ENCODE measurements at places on chromosomes 1 and 21.

GRCh38 chr1:155193275-155193990, 14.3 kb downstream of the THBS3 start:
- DNase-seq = peak; percentile 96

DNA sequence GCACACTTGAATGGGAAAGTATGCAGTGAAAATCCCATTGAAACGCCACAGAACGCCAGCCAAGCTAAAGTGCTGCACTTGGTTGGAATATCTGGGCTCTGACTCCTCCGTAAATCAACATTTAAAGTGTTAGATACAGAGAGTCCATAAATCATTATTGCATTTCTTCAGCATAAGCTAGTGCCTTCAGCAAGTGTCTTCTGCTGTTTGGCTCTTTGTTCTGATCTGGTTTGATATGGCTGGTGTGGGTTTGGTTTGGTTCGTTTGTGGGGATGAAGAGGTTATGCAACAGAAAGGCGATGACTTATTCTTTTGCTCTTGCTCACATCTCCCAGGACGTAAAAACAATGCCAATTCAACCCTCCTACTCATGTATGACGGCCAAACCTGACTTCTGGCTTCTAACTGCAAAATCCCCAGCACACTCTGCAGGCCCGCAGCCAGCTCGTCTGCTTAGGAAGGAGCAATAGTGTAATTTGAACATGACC, 121.8 kb upstream of the ERG start:
- DNase-seq = peak; percentile 58

GRCh38 chr1:162235241-162235800, 141.3 kb downstream of the SPATA46 start:
- DNase-seq = peak; percentile 9

GRCh38 chr1:200949626-200950025, 54.9 kb downstream of the INAVA start:
- DNase-seq = no peak

DNA sequence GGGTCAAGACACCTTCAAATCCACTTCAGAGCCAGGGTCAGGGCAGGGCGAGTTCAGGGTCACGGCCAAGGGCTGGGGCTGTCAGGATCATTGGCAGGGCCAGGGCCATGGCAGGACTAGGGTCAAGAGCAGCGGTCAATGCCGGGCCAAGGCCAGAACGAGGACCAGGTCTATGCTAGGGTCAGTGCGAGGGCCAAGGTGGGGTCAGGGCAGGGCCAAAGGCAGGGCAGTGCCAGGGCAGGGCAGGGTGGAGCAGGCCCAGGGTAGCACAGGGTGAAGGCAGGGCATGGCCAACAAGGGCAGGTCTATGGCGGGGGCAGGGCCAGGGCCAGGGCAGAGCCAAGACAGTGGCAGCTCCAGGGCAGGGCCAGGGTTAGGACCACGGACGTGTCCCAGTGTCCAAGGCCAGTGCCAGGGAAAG, 154.0 kb downstream of the LIPI start:
- DNase-seq = no peak

DNA sequence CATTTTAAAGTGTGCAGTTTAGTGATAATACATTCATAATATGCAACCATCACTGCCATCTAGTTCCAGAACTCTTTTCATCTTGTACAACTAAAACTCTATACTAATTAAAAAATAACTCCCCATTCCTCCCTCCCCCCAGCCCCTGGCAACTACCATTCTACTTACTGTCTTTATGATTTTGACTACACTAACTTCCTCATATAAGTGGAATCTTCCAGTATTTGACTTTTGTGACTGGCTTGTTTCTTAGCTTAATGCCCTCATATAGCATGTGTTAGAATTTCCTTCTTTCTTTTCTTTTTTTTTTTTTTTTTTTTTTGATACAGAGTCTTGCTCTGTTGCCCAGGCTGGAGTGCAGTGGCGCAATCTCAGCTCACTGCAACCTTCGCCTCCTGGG, 1.4 kb upstream of the NVL start:
- DNase-seq = peak; percentile 29

DNA sequence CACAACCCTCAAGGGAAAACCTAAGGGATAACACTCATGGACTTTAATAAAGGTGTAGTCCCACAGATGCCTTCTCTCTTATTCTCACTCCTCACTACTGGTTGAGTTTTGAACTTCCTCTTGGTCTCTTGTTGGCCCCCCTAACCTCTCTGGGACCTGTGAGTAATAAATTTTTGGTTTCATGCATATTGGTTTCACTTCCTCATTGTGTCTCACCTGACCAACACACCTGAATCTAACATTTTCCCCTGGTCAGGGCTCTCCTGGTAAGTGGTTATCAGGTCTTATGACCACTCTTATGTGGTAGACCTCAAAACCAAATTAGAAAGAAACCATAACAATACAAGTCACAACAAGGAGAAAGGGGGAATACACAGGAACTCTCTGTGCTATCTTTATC, 60.5 kb upstream of the PRMT6 start:
- no peak for DNase-seq

GRCh38 chr1:154745286-154745731, 124.8 kb downstream of the KCNN3 start:
- DNase-seq = peak; percentile 54

DNA sequence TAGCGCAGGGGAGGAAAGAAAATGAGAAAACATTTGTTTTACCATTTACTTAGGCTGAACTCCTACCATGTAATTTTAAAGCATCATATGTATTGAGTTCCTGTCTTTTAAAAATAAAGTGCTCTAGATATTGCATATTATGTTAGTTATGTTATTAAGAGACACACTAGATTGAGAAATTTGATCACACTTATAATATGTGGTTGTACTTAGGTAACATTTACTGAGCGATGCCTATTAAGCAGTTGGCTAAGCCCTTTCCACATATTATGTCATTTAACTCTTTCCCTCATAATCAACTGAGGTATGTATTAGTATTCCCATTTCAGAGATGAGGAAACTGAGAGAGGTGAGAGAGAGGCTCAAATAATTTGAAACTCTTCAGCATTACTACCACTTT, 4.5 kb upstream of the LRRC8D start:
- no peak for DNase-seq

DNA sequence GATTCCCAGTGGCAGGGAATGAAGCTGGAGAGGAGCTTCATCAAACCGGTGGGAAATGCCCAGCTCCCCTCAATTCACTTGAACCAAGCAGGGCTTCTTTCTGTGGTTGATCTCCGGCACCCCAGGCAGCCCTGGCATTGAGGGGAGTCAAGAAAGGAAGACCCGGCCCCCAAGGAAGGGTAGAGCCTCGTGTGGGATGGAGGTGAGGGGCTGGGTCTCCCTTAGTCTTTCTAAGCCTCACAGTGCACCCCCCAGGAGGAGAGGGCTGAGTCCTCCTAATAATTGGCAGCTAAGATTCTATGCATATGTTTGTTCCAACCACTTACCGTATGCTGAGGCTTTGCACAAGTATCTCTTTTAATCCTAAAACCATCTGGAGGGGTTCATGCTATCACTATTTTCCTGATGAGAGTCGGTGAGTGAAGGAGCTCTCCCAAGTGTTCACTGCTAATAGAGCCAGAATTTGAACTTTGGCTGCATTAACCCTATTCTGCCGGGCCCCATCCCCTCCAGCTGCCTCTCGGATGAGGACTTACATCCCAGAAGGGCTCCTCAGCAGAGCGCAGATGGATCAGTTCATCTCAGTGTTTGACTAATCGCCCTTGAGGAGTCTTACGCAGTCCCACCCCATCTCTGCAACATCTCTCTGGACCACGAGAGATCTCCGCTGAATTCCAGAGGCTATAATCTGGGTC, 33.1 kb upstream of the TMEM51 start:
- no peak for DNase-seq

- DNase-seq = peak; percentile 10
Measured at GRCh38 chr1:215793180-215793579, 226.1 kb downstream of the KCTD3 start.

GRCh38 chr1:38185913-38186312, 139.3 kb upstream of the POU3F1 start:
- no peak for DNase-seq

DNA sequence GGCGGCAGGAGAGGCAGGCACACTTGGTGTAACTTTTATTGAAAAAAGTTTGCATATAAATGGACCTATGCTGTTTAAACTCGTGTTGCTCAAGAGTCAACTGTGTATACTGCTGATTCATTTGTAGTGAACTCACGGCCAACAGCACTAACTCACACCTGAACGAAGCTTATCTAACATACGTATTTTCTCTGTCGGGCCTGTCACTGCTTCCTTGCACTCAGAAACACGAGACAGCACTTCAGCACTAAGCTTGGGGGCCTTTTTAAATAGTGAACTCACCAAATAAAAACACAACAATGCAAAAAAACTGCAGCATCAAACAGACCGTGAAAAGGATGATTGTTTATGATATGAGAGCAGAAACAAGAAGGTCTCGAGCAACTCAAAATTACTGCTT, 58.9 kb upstream of the NEK2 start:
- DNase-seq = no peak

GRCh38 chr1:15180945-15181523, 27.5 kb downstream of the TMEM51 start:
- DNase-seq = no peak

DNA sequence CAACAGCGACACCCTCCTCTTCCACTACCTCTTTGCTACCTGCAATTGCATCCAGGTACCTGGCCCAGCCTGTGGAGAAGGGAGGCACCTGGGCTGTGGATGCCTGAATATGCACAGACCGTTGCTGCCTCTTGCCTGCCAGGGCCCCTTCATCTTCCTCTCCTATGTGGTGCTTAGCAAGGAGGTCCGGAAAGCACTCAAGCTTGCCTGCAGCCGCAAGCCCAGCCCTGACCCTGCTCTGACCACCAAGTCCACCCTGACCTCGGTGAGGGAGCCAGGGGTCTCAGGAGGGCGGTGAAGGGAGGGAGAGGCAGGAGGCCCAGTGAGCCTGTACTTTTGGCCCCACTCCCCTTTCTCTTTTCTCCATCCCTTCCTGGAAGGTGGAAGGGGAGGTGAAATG, 11.5 kb downstream of the PSRC1 start:
- DNase-seq = no peak

DNA sequence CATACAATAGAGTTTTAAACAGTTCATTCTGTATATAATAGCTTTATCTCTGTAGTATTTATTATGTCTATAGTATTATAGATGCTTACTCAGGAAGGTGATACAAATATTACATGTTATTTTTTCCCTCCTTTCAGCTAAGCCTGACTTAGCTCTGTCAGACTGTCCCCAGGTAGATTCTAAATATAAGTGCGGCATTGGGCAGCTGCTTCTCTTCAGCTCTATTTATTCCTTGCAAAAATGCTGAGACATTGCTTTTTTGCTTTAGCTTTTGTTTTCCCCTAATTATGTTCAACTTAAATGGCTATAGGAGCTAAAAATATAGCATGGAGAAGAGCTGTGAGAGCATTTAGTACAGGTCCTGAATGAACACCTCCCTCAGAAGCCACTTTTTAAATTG, 203.2 kb upstream of the BEND5 start:
- no peak for DNase-seq

- DNase-seq = no peak
Measured at GRCh38 chr21:34078915-34079314, 5.5 kb downstream of the MRPS6 start.

GRCh38 chr1:157286646-157287420, 148.6 kb upstream of the ETV3 start:
- no peak for DNase-seq

GRCh38 chr1:51000160-51000559, 30.1 kb downstream of the CDKN2C start:
- DNase-seq = no peak

- DNase-seq = peak; percentile 83
Measured at GRCh38 chr21:14675774-14676530, 129.8 kb upstream of the SAMSN1 start.

DNA sequence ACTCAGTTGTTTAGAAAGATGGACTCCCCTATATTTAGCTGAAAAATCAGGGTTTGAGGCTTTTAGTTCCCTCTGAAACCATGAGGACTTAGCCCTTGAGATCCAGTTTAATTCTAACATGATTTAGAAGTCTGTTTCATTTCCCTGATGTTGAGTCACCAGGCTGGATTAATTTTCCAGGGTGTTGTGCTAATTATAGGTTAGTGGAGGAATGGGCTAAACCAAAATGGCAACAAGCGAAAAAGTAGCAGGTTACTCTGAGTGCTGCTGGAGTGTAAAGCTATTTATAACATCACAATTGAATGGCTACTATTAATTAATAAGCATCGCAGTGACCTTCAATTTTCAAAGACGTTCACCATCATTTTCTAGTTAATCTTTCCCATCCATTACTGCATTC, 15.5 kb upstream of the USP24 start:
- DNase-seq = no peak

- DNase-seq = no peak
Measured at GRCh38 chr1:245860657-245861544, 646.2 kb downstream of the SMYD3 start.

DNA sequence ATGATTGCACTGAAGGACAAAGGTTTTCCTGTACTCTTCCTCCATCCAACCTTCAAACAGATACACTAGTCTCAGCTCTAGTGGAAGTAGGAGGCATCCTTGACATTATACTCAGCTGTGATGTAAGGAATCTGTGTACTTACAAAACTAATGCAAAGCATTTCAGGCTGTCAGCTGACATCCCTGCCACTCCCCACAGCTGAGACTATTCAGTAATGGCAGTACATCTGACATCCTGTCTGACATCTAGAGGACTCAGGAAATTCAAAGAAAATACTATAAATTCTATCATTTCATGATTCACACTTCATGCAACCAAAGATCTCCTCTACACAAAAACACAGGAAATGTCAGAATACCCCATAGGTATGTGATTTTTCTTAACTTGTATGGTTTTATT, 325.8 kb downstream of the SMYD3 start:
- peak; percentile 56 for DNase-seq

- no peak for DNase-seq
Measured at GRCh38 chr1:213868482-213868881, 119.3 kb upstream of the PROX1 start.

DNA sequence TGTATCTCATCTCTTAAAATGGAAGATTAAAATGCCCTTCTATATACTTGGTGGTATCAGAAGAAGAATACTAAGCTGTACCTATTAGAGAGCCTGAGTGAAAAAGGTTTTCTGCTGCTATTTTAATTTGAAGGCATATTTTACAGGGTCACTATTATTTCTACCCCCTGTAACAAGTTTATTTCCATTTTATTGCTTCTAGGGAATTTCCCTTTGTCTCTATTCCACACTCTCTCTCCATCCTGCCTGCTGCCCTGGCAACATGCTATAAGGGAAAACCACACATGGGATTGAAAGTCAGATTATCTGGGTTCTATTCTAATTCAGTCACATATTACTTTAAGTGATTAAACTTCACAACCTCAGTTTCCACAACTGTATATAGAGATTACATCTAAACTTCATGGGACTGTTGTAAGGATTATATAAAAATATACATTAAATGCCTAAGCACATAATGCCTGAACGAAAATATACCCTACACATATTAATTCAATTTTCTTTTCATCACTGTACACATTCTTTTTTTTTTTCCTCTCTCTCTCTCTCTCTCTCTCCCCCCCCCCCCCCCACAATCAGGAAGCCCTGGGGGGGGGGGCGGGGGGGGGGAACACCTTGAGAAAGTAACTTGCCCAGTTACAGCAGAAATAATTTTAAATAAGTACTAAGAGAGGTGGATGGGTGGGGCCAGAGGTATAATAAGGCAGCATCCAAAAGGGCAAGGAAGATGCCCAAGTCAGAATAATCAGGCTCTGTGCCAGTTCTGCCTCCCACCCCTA, 51.5 kb downstream of the LUZP1 start:
- DNase-seq = peak; percentile 39

Measured in hematopoietic multipotent progenitor cell treated with erythropoietin and hydrocortisone succinate and interleukin-3 and kit ligand, for 4 days (in vitro differentiated cells).